ENCODE measurements at places on chromosomes 1 and 21. TPM values are rescaled to one million over a fixed set of nuclear protein-coding genes. Genes with fewer than 3 reads are reported as not detected.

The CRYBG2 gene
- 23.8 TPM for total RNA-seq

The CRB1 gene
- 0.14 TPM for total RNA-seq

The S100A9 gene
- 26.6 TPM for total RNA-seq

DNA sequence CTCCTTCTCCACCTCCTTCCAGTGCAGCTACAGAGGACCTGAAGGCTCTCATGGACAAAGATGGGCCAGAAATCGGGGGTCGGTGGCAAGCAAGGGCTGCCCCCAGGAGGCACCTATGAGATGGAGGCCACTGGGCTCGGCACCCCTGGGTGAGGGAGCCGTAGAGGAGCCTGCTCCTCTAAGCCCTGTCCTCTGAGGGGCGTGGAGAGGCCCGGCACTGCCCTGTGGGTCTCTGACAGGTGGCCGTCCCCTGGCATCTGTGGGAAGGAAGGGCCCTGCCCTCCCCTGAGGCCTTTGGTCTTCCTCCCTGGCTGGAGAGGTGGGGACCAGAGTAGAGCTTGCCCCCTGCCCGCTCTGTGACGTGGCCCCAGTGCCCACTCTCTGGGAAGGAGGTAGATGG lies 30.9 kb downstream of the PRDM16 start:
- H3K27ac ChIP-seq, result no peak overlapping the region
- no peak for DNase-seq
- H3K27me3 ChIP-seq, result no peaks in the 10 kb centered on the region
- H3K4me3 ChIP-seq, result no peak overlapping the region
- no peaks in the 10 kb centered on the region for H3K4me1 ChIP-seq

GRCh38 chr21:28427394-28428022 lies 565.2 kb downstream of the LTN1 start:
- no peaks in the 10 kb centered on the region for H3K4me1 ChIP-seq
- no peak overlapping the region for H3K27ac ChIP-seq
- no peaks in the 10 kb centered on the region for H3K36me3 ChIP-seq
- H3K27me3 ChIP-seq, result no peaks in the 10 kb centered on the region
- H3K4me3 ChIP-seq, result no peak overlapping the region

- no peaks in the 10 kb centered on the region for H3K36me3 ChIP-seq
- DNase-seq, result no peak
These were observed 690.7 kb downstream of the ADGRL2 start for GRCh38 chr1:82491301-82492048.

DNA sequence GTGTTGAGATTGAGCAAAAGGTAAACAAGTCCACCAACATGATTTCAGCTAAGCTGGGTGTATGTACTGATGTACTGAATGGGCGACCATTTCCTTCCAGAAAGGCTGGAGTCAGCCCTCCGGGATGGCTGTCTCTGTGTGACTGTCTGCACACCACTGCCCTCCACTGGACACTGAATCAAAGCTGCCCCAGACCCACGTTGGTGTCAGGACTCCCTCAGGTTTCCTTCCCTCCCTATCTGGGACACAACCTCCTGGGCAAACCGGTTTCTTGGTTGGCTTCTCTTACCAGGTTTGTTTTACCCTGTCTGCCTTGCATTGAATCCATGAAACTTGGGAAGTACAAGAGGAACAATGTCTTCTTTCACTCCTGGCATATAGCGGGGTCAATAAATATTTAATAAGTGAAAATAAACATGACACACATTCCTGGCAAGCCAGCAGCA lies 5.3 kb upstream of the SRP9 start:
- H3K4me3 ChIP-seq, result no peak overlapping the region
- H3K36me3 ChIP-seq, result no peaks in the 10 kb centered on the region
- H3K27me3 ChIP-seq, result no peaks in the 10 kb centered on the region
- peak; percentile 89 for DNase-seq
- H3K27ac ChIP-seq, result peak overlapping the region; percentile 49
- peaks cover 14% of the 10 kb centered on the region for H3K4me1 ChIP-seq

- H3K36me3 ChIP-seq, result no peaks in the 10 kb centered on the region
- H3K27me3 ChIP-seq, result peaks cover 2% of the 10 kb centered on the region
These were observed 54.3 kb upstream of the DESI2 start for GRCh38 chr1:244598611-244599010.

- H3K4me1 ChIP-seq, result no peaks in the 10 kb centered on the region
- H3K4me3 ChIP-seq, result no peak overlapping the region
- DNase-seq, result no peak
- no peak overlapping the region for H3K27ac ChIP-seq
These were observed 526.4 kb upstream of the USP24 start for GRCh38 chr1:55741516-55741915.

GRCh38 chr1:101509370-101509769 lies 272.6 kb downstream of the S1PR1 start:
- H3K36me3 ChIP-seq, result no peaks in the 10 kb centered on the region
- DNase-seq, result no peak
- H3K4me3 ChIP-seq, result no peak overlapping the region
- no peak overlapping the region for H3K27ac ChIP-seq
- no peaks in the 10 kb centered on the region for H3K4me1 ChIP-seq

GRCh38 chr1:203173011-203173555 lies 2.5 kb downstream of the MYBPH start:
- no peaks in the 10 kb centered on the region for H3K36me3 ChIP-seq
- H3K27me3 ChIP-seq, result no peaks in the 10 kb centered on the region
- H3K27ac ChIP-seq, result no peak overlapping the region
- DNase-seq, result no peak
- no peaks in the 10 kb centered on the region for H3K4me1 ChIP-seq

- H3K36me3 ChIP-seq, result no peaks in the 10 kb centered on the region
- no peak overlapping the region for H3K4me3 ChIP-seq
- H3K27me3 ChIP-seq, result no peaks in the 10 kb centered on the region
- peaks cover 72% of the 10 kb centered on the region for H3K4me1 ChIP-seq
- DNase-seq, result no peak
These were observed 8.9 kb downstream of the MAPKAPK2 start for GRCh38 chr1:206693592-206693991.

DNA sequence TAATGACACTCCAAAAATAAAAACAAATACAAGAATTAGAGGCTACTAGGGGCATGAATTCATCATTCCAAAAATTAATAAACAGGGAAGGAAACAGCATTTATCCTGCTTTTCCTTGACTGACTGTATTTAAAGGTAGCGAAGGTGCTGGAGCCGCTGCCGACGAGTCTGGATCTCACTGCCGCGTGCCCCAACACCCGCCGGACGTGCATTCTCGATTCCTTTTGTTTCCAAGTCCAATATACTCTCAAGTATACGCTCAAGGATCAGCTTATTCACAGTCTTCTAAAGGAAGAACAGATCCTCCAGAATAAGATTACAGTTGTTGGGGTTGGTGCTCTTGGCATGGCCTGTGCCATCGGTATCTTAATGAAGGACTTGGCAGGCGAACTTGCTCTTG lies 88.2 kb upstream of the GNG4 start:
- no peak overlapping the region for H3K27ac ChIP-seq
- no peak for DNase-seq
- no peaks in the 10 kb centered on the region for H3K27me3 ChIP-seq
- H3K4me3 ChIP-seq, result no peak overlapping the region
- no peaks in the 10 kb centered on the region for H3K36me3 ChIP-seq
- H3K4me1 ChIP-seq, result no peaks in the 10 kb centered on the region

All from transverse colon (tissue), 4 donors.